ENCODE measurements at places on chromosomes 16 and 17. TPM values are rescaled to one million over a fixed set of nuclear protein-coding genes. Genes with fewer than 3 reads are reported as not detected.

The FBXL16 gene
- polyA plus RNA-seq: 0.79 TPM

- DNase-seq: no peak
Measured at GRCh38 chr17:16003841-16004240, 4.2 kb downstream of the TTC19 start.

The GPS1 gene
- 107 TPM for polyA plus RNA-seq

The DHRS7C gene
- not detected for polyA plus RNA-seq

DNA sequence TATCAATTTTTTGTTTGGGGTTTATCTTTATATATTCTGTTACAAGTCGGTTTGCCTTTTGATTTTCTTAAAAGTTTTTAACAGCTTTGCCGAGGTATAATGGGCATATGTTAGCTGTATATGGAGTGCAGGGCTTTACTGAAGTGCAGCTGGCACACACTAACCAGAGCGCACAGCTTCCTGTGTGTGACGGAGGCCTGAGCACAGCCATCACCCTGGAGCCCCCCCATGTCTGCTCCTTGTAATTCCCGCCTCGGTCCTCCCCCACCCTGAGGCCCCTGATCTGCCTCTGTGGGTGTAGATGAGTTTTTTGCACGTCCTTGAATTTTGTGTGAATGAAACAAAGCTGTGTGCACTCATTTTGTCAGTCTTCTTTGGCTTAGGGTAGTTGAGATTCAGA, 60.1 kb upstream of the ZNF750 start:
- DNase-seq: no peak

GRCh38 chr16:53768593-53768992, 64.6 kb downstream of the FTO start:
- no peak for DNase-seq

All from right renal pelvis (tissue), 4 donors.